ENCODE measurements at places on chromosomes 2 and 18. TPM values are rescaled to one million over a fixed set of nuclear protein-coding genes. Genes with fewer than 3 reads are reported as not detected.
A peak's percentile ranks its signal among the peaks of the same experiment; 100 is the strongest.

- DNase-seq: peak; percentile 32
Observed at GRCh38 chr18:56257205-56257604, 381.2 kb downstream of the TXNL1 start.

DNA sequence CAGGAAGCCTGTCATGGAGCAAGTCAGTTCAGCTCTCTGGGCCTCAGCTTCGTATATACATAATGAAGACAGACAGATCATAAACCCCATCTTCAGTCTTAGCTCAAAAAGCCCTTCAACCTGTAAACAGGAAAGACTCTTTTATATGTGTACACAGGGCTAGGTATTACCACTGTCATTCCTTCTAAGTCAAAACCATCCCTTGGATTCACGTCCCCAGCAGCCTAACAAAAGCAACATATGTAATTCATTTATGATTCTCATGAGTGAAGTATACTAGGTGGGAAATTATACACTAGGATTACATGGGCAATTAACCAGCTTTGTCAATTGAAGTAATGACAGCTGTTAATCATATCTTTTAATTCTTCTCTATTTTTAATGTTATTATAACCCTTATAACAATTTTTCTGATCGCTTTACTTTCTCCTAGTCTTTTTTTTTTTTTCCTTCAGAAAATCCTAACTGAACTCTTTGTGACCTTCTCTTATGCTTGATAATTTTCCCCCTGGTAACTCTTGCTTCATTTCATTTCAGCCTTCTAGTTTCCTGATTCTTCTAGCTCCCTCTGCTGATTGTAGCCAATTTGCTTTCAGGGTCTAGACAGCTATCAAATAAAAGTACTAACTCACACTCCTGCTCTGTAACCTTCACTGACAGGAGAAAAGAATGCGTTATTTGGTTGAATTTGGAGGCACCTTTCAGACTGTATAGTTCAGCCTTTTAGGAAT, 99.7 kb downstream of the RBM43 start:
- peak; percentile 51 for DNase-seq

Gene SERPINB4
- total RNA-seq: not detected

GRCh38 chr2:38450509-38450908, 73.4 kb upstream of the ATL2 start:
- DNase-seq: peak; percentile 26

DNA sequence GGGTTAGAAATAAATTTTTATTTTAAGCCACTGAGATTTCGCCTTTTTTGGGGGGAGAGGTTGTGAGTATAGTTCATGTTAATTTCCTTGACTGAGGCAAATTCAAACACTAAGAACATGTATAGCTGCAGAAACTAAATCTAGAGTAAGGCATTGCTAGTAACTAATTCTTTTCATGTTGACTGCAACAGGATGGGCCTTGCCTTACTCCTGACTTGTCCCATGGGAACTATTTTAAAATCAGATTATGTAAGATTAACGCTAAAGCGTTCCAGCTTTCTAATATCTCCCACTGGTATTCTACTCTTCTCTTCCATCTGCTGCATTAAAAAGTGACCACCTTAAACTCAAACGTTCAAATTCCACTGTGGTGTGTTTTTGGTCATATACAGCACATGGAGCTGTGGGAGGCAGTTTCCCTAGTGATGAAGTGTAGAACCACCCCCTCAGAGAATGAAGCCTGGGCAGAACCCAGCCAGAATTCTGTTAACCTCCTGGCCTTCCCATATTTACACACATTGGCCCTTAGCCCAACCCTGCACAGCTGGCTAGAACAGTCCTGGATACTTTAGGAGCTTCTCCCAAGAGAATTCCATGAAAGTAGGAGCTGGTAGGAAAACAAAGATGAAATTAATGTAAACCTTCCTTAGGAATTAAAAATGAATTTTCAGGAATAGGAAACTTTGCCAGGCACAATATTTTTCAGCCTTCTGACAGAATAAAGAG, 687.8 kb downstream of the SLC4A3 start:
- peak; percentile 19 for DNase-seq

DNA sequence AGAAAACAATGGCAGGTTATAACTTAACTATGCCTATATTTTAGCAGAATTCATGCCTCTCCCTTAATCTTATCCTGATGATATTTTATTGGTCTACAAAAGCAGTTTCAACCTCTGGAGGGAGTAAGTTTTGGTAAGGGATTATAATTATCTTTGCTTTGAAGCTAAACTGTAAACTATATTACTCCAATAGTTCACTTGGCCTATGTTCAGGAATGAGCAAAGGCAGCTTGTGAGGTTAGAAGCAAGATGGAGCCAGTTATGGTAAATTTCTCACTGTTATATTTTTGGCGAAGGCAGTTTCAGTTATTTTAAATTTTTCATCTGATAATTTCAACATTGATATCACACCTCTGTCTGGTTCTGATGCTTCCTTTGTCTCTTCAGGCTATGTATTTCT, 192.5 kb upstream of the RGPD4 start:
- no peak for DNase-seq

Gene STARD6
- not detected for total RNA-seq

GRCh38 chr2:240392948-240393830, 42.3 kb upstream of the GPC1 start:
- no peak for DNase-seq

Gene BCL2L11
- 12.0 TPM for total RNA-seq

Gene HOXD13
- 32.7 TPM for total RNA-seq

Gene STPG4
- total RNA-seq: 0.75 TPM

Gene PTH2R
- total RNA-seq: not detected

Gene ZNF521
- not detected for total RNA-seq

DNA sequence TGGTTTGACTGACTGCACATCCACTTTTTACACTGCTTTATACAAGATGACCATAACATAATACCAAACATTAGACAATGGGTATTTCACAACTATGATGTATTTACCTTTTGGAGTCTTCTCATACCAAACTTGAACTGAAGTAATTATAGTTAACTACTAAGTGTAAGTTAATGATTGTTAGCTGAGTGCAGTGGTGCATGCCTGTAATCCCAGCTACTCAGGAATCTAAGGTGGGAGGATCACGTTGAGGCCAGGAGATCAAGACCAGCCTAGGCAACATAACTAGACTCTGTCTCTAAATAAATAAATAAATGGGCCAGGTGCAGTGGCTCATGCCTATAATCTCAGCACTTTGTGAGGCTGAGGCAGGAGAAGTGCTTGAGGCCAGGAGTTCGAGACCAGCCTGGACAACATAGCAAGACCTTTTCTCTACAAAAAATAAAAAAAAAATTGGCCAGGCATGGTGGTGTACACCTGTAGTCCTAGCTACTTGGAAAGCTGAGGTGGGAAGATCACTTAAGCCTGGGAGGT, 44.9 kb upstream of the ORC2 start:
- no peak for DNase-seq

GRCh38 chr2:164257742-164258141, 363.5 kb downstream of the GRB14 start:
- DNase-seq: no peak

Gene RNF181
- total RNA-seq: 78.5 TPM

GRCh38 chr2:157259386-157259785, 1.9 kb downstream of the GALNT5 start:
- DNase-seq: no peak

DNA sequence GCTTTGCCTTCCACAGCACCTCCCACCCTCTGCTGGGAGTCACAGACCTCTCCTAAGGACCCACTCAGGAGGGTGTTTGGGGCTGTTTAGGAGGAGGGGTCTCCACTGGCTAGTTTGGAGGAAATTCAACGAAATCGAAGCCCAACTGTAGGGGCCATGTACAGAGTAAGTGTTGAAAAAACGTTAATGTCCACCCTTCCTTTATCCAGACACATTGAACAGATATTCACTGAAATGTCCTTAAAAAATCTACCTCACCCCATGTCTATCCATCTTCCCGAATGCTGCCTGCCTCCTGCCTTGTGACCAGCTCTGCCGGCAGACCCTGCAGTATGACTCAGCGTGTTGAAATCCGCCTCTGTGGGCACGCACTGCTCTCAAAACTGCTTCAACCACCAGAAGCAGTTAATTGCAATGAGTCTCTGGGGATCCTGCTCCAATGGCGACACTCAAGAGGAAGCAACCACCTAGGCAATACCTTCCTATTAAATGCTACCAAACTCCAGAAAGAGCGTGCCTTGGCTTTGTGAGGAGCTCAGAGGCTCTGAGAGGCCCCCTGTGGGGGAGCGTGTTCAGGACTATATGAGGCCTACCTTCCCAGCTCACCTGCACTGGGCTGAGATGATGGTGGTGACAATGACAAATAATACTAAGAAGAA, 61.4 kb upstream of the RTN4 start:
- peak; percentile 95 for DNase-seq

Gene FAM110C
- 2.6 TPM for total RNA-seq

Measured in A673 (cell line).